Activated CD4-positive, CD25-positive, alpha-beta regulatory T cell treated with anti-CD3 and anti-CD28 coated beads, Interleukin-2, amount 50 U/mL, for 16 hours (primary cell): ENCODE measurements at places on chromosomes 4 and X.

GRCh38 chr4:8221985-8222384 is 22.9 kb downstream of the SH3TC1 start:
- no peak for DNase-seq

GRCh38 chr4:26110493-26110892 is 196.5 kb downstream of the SMIM20 start:
- no peak for DNase-seq

- no peak for DNase-seq
Measured at GRCh38 chrX:76919761-76920160, 492.3 kb downstream of the MAGEE1 start.

DNA sequence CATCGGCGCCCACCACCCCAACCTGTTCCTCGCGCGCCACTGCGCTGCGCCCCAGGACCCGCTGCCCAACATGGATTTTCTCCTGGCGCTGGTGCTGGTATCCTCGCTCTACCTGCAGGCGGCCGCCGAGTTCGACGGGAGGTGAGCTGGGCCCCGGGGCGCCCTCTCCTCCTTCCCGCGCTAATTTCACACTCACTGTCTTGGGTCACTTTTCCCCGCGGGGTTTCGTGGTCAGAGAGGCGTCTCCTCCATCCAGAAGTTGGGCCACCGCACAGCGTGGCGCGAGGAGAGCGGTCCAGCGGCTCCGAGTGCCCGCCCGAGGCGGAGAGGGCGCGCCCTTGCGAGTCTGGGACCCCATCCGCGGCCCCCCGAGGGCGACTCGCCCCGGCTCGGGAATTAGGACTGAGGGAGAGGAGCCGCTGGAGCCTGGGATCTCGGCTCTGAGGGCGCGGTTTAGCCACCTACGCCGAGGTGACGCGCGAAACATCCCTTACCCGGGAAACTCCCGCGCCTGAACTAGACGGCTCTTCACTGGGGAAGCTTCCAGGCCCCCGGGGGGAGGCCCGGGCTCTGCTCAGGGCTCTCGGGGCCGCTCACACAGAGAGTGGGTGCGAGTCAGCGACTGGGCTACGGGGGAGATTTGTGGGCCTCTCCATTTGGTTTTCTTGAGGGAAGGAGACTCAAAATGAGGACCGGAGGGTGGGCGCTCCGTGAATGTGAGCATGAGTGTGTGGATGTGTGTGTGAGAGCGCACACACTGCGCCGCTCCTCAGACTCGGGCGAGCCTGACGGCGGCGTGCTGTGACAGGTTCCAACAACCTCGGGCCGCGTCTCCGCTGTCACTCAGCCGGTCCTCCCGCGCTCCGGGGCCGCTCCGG is 551 bp downstream of the NPNT start:
- no peak for DNase-seq

- DNase-seq: no peak
Measured at GRCh38 chrX:50099331-50099730, 101.5 kb downstream of the AKAP4 start.

DNA sequence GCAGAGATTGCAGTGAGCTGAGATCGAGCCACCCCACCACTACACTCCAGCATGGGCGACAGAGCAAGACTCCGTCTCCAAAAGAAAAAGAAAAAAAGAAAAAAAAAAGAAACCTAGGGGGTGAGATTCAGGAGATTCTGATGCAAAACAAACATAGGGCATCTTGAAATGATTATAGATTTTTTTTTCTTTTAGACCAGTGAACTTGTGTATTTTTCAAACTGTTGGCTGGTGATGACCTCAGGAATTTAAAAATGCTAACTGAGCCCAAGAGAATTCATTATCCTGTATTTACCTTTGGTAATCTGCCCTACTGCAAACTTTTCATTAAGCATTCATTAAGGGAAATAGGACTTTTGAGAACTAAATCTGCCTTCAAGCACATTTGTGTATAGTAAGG is 20.6 kb downstream of the ATP10D start:
- DNase-seq: no peak

DNA sequence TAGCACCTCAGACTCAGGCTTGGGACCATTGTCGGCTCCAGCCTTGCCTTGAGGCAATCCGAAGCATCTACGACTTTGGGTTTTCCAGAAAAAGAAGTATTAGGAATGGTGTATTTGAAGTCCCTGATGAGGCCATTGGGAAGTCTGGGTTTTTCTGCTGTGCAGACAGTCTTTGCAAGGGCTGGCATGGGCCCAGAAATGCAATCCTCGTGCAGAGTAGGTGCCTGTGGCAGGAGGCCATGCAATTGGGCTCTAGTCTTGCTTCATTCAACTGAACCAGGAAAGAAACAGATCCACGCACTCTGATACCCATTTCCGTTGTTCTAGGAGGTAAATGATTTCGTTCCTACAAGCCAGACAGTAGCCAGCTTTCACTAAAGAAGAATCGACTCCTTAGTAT is 12.4 kb downstream of the ZFP92 start:
- no peak for DNase-seq

DNA sequence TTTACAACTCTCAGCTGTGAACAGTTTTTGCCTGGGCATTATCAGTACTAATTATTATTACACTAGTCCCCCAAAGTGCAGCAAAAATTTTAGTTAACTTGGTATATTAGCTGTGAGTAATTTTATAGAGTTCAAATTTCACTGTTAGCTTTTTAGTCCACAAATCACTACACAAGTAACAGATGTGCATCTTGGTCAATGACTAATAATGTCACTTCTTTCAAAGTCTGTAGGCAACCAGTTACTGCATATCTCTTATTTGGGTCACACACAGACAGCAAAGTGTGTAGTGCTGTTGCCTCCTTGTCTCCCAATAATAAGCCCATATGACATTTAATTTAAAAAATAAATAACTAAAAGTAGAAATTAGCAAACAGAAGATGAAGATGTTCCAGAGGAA is 159.9 kb downstream of the SCFD2 start:
- DNase-seq: no peak

DNA sequence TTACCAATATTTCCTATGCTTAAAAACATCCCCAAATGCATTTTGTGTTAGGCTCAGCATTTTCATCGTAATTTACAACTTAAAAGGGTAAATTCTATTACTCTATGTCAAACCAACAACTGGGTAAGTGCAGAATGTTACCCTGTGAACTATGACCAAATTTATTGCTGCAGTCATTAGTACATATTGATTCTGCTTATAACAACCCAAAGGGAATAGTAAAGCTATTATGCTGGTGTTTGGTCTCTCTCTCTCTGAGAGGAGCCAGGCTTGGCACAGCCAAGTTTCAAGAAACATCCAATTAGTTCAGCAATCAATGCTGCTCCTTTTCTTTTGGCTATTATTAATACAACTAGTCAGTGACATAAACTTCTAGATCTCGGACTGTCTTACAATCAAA is 747.7 kb downstream of the CENPC start:
- DNase-seq: no peak
